ENCODE measurements at places on chromosomes 7 and 10.

GRCh38 chr7:157757776-157758467 is 421.1 kb downstream of the DNAJB6 start:
- DNase-seq: no peak

- no peak for DNase-seq
Measured at GRCh38 chr7:143172354-143172753, 10.9 kb upstream of the TAS2R39 start.

DNA sequence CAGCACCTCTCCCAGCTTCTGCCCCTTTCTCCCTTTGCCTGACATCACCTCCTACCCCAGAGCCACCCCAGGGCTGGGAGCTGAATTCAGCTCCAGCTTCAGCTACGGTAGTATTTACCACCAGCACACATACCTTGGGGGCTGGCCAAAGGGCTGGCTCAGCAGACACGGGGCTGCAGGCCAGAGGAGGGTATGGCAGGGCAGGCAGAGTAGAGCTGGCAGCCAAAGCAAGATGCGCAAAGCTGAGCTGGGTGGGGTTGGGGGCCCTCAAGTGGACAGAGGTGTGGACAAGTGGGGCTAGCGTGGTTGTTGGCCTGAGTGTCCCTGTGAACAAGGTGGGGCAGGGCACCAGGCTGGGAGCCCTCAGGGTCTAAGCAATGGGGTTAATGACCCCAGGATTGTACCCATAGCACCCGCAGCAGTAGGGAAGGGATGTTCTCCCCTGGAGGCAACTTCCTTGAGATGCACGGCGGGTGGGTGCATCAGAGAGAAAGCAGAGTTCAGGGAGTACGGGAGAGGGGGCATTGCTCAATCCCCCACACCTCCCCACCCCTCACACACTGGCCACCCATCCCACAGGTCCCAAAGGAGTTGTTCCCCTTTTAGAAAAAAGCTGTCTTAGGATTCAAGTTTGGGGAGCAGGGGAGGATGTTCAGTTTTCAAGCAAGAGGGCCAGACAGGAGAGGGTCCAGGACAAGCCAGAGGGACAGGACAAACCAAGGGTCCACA is 8.0 kb downstream of the VSIR start:
- no peak for DNase-seq

DNA sequence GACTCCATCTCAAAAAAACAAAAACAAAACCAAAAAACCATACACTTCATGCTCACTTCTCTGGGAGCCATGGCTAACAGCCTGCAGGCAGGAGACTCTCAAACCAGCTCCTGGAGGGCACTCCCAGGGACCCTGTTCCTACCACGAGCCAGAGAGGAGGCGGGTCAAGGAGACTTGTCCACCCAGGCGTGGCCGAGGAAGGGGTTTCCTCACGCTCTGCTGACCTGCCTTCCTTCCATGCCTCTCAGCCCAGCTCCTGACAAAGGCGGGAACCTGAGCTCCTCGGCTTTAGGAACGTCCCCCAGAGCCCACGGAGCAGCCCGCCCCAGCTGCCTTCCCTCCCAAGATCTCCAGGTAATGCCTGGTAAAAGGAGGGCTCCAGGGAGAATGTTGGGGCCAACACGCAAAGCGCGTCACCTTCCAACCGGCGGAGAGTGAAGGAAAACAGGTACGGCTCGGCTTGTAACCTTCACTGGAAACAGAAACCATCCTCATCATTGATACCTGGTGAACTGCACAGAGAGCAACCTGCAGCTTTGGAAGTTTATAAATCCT is 9.5 kb downstream of the GPR146 start:
- DNase-seq: no peak

DNA sequence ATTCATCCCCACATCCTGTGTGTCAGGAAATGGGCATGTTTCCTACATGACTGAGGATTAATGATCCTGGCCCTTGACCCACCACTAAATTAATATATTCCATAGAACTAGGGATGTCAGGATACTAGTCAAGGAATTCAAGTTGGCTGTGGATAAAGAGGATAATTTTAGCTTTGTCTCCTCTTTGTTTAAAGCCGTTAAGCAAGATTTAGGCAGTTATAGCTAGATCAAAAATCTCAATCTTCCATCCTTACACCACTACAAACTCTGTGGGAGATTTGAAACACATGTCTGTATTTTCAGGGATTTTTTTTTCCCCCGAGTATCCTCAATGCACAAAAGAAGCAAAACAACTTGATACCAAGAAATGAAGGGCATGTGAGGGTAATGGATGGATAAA is 417.1 kb downstream of the MAGI2 start:
- DNase-seq: no peak

Data from neuronal stem cell (in vitro differentiated cells).